Stimulated activated CD4-positive, alpha-beta T cell treated with anti-CD3 and anti-CD28 coated beads, Interleukin-1b, Interleukin-23, amount 100 ng/mL, for 1 hour (primary cell): ENCODE measurements at places on chromosomes 7 and 10.

DNA sequence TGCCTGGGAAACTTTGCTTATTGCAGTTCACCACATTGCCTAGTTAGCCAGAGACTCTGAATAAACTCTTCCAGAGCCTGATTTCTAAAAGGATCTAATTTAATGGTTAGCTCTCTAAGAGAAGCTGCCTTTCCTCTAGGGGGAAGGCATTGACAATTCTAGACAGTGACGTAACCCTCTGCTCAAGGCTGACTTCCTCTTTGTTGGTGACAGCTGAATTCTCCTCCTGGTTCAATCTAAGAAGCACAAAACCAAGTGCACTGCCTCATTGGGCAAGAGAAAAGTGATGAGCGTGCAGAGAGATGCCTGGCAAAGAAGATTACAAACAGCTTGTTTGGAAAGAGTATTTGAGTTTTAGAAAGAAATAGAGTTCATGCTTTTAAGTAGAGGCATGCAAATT, 102.7 kb downstream of the MACC1 start:
- no peak for DNase-seq

- DNase-seq: no peak
Measured at GRCh38 chr7:148607151-148607661, 16.6 kb downstream of the C7orf33 start.

GRCh38 chr7:142461437-142461836, 203.6 kb upstream of the PRSS58 start:
- DNase-seq: no peak

- DNase-seq: no peak
Measured at GRCh38 chr7:40780460-40780859, 645.7 kb downstream of the SUGCT start.

DNA sequence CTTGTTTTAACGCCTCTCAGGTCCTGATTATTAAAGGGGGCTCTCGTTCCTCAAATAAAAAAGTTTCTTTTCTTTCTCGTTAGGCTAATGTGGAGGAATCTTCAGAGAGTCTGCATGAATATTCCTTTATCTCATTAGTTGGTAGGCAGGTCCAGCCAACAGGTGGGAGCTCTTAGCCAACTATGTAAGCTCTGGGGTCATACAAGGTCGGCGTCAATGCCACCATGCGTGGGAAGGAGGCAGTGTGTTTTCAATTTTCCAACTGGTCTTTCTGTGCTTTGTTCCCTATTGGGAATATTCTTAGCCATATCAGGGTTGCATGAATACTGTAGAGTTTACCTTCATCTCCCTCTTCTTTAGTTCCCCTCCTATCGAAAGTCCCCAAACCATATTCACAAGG, 118.5 kb upstream of the SVIL start:
- DNase-seq: no peak

GRCh38 chr10:72335394-72336258, 19.1 kb downstream of the DNAJB12 start:
- no peak for DNase-seq

- DNase-seq: no peak
Measured at GRCh38 chr7:112225006-112225405, 18.5 kb downstream of the ZNF277 start.

DNA sequence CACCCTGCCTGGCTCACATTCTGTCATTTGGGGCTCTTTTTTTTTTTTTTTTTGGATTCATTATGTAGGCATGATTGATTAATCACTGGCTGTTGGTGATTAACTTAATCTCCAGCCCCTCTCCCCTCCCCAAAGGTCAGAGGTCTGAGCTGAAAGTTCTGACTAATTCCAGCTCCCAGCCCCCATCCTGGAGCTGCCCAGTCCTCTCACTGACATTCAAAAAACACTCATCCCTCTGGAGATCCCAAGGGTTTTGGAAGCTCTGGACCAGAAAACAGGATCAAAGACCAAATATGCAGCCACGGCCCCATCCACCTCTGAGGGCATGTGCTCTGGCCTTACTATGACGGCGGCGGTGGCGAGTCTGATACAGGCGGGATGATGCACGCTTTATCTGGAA, 53.8 kb downstream of the RBM17 start:
- DNase-seq: no peak

- DNase-seq: no peak
Measured at GRCh38 chr10:106571192-106571946, 593.1 kb downstream of the SORCS1 start.

- DNase-seq: no peak
Measured at GRCh38 chr10:94521276-94522250, 24.0 kb upstream of the HELLS start.

GRCh38 chr7:106890952-106891351, 25.9 kb downstream of the PIK3CG start:
- DNase-seq: no peak

DNA sequence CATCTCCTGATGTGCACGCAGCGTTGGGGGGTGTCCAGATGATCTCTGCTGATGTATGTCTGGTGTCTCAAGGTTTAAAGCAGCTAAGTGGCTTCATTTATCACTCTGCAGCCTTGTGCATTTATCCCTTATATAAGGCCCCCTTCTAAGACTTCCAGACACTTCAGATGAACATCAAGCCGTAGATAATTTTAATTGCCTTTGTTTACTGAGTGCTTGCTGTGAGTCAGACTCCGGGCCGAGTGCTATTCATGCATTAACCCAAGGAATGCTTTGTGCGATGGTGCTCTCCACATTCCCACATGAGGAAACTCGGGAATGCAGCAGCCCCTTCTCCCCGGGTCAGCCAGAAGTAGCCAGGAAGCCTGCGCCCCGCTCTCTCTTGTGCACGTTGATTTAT, 328.6 kb upstream of the COBL start:
- no peak for DNase-seq

GRCh38 chr7:146002008-146002407, 114.6 kb upstream of the CNTNAP2 start:
- no peak for DNase-seq

GRCh38 chr7:30102281-30102680, 32.5 kb upstream of the MTURN start:
- no peak for DNase-seq

GRCh38 chr10:33132626-33133025, 174.6 kb upstream of the ITGB1 start:
- DNase-seq: no peak

GRCh38 chr10:104130041-104130440, 8.1 kb downstream of the SFR1 start:
- no peak for DNase-seq

DNA sequence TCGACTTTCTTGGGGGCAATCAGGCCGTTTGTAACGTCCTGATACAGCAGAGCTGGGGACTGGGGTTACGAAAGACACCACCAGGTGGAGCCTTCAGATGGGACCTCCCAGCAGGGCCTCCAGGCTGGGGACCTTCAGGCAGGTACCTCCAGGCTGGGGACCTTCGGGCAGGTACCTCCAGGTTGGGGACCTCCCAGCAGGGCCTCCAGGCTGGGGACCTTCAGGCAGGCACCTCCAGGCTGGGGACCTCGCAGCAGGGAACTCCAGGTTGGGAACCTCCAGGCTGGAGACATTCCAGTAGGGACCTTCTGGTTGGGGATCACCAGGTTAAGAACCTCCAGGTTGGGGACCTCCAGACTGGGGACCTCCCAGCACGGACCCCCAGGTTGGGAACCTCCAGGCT, 23.5 kb upstream of the GPR146 start:
- DNase-seq: no peak

DNA sequence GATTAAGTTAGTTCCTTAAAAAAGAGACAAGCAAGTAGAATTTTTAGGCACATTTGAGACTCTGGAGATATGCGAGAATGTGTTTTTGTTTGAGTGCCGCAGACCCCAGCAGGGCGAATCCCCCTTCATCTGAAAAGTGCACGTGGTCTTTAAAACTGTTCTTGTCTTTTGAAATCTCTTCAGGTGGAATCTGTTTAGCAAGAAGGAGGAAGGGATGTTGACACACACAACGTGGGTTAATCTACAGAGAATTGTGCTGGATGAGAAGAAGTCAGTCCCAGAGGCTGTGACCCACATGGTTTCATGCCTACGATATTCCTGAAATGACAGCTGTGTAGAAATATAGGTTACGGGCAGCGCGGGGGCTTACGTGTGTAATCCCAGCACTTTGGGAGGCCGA, 27.1 kb upstream of the ZFAND2A start:
- DNase-seq: no peak

DNA sequence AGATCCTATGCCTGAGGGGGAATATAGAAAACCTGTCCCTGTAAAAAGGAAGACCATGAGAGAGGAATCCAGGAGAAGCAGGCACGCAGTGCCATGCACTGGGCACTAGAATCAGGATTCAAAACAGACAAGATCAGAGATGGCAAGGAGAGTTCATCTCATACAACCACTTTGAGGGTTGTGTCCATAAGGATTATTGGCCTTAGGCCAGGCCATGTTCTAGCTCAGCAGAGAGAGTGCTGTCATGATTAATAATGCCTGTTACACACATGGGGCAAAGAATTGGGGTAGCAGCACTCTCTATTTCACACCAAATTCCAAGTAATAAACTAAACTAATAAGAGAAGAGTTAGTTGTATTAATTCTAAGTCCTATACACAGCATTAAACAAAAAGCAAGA, 29.1 kb downstream of the EZH2 start:
- no peak for DNase-seq

- DNase-seq: no peak
Measured at GRCh38 chr10:70832221-70832620, 16.5 kb downstream of the SGPL1 start.

DNA sequence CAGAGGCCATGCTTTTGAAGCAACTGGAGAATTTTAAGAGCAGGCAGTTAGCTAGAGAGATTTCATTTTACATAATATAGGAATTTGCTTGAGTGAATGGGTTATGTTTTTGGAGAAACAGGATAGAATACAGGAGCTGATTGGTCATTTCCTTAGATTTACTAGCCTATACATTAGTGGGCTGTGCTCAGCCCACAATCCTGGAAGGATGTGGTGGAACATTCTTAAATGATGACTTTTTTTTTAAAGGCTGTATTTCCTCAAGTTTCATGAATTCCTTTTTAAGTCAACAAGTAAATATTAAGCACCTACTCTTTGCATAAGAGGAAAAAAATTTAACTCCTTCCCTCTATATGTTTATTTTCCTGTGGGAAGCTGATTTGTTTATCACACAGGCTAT, 314.4 kb upstream of the BMPER start:
- DNase-seq: no peak

GRCh38 chr10:112526139-112526538, 79.1 kb downstream of the VTI1A start:
- no peak for DNase-seq

DNA sequence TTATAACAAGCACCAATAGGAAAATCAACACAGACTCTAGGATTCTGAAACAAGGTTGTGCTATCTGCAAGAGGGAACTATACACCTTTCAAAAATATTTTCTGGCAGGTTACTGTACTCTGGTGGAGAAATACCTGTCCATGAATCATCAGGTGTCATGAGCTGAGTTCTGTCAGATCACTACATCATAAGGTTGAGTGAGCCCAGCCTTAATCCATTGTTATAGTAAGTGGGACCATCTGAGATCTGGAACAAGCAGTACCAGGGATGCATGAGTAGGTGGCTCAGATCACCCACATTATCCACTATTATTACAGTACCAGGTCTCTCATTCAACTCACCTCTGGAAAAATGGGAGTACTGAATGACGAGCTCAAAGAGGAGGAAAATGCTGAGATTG, 212.4 kb downstream of the DGKI start:
- no peak for DNase-seq

GRCh38 chr10:112141292-112141691, 42.3 kb downstream of the GPAM start:
- no peak for DNase-seq

DNA sequence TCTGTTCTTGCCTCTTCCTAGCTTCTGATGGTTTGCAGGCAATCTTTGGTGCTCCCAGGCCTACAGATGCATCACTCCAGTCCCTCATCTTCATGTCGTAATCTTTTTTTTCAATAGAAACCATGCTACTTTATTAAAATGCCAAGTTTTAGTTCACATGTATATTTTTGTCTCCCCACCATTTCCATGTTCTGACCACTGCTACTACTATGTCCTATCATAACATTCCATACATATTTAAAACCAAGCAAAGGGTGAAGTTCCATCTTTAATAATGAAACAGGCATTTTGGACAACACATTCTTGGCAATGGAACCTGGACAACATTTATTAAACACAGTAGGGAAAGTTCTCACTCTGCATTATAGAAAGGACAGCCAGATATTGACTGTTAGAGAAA, 58.8 kb downstream of the ZNF518A start:
- no peak for DNase-seq

DNA sequence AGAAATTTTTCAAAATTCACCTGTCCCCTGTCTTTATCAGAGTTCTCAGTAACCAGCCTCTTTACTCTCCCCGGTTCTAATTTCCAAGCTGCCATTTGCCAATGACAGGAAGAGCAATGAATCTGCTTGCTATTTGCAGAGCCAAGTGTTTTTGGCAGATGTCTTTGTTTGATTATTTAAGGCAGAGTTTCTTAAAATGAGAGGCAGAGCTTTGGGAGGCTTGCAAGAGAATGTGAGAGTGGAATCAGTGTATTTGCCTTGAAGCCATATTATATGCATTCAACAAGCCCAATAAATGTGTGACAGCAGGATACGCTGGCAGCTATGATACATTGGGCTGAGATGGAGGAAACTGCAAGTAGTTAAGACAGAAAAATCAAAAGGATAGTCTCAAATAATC, 196.5 kb downstream of the PHF14 start:
- no peak for DNase-seq

- no peak for DNase-seq
Measured at GRCh38 chr10:12791728-12792127, 209.8 kb downstream of the CCDC3 start.

DNA sequence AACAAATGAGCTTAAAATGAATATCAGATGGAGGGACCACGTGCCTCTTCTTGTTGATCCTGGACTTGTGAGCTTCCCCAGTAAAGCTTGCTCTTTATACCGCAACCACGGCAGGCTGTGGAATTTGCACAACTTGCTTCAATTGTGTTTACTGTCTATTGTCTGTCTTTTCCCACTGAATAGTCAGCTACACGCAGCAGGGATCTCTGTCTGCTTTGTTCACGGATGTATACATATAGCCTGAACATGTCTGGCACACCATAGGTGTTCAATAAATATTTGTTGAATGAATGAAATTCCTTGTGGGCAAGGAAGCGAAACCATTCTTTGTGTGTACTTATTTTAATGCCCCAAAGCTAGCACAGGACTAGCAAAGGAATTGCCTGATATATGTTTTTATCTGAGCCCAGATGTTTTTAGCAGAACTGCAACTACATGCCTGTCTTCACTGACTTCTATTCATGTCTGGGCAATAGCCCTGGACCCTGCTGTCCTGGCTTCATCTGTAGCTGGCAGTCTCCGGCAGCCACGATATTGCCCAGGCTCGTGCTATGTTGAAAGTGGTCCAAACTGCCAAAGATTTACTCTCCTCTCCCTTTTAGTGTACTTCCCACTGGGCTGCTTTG, 29.9 kb upstream of the IFRD1 start:
- no peak for DNase-seq

GRCh38 chr10:130973127-130973839, 338.2 kb downstream of the TCERG1L start:
- no peak for DNase-seq

DNA sequence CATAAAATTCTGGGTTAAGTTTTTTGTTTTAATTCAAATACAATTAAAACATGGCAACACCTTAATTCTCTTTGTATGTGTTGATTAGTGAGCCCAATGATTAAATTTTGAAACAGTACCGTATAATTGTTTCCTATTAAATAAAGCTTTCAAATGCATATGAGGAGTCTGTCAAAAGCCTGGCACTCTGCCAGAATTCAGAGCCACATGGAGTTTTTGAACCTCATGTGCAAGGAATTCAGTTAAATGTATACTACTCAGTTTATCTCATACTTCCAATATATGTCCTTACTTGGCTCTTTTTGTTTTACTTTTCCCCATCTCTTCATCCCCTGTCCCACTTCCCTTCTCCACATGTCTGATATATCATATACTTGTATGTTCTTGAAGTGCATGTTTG, 165.6 kb upstream of the FAM3C start:
- DNase-seq: no peak
